ENCODE measurements at places on chromosomes 12 and 14. TPM values are rescaled to one million over a fixed set of nuclear protein-coding genes. Genes with fewer than 3 reads are reported as not detected.

DDX54 gene
- total RNA-seq: 96.2 TPM

DNA sequence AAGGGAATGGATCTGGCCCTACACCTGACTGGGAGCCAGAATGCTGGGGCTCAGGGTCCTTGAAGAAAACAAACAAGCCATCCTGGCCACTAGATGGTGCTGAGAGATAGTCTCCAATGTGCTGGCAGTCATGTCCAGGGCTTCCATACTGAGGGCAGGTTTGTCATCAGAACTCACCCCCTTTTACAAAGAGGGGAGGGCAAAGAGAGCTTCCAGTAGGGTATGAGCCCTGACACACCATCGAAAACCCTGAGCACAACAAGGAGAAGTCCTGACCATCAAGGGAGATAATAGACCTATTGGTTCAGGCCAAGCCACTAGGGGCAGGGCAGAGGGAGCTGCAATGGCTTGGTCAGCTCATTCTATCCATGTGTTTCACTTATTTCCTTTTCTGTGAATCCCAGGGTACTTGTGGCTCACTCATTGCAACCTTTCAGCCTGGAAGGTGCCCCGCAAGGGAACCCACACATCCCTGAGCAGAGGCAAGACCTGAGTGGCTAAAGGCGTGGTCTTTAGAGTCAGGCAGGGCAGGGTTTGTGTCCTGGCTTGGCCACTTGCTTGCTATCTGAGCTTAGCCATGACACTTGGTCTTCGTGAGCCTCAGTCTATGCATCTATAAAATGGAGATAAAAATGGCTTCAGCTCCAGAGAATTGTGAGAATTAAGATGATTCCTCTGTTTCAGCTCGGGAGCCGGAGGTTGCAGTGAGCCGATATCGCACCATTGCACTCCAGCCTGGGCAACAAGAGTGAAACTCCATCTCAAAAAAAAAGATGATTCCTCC, 6.2 kb upstream of the PLEKHH1 start:
- DNase-seq: no peak

GRCh38 chr12:45582986-45583659, 146.4 kb upstream of the ARID2 start:
- no peak for DNase-seq

SLC25A47 gene
- 0.23 TPM for total RNA-seq

GRCh38 chr12:129064209-129064855, 211.1 kb downstream of the GLT1D1 start:
- no peak for DNase-seq

DNA sequence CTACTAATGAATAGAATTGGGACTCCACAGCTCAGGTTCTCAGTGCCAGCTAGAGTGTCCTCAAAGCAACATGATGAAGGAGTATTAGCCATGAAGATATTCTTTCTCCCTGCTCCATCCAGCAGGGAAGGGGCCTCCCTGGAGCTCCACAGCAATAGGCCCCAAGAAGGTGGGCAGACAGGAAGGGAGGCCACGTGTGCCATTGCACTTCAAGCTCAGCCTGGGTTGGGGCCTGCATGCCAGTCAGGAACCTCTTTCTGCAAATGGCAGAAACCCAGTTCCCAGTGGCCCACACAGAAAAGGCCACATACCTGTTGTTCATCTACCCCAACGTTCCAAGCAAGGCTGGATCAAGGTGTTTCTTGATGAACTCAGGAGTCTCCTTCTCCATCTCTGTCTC, 357.5 kb upstream of the SFSWAP start:
- DNase-seq: no peak

FGD6 gene
- total RNA-seq: 1.8 TPM

P2RX4 gene
- 15.5 TPM for total RNA-seq

DNA sequence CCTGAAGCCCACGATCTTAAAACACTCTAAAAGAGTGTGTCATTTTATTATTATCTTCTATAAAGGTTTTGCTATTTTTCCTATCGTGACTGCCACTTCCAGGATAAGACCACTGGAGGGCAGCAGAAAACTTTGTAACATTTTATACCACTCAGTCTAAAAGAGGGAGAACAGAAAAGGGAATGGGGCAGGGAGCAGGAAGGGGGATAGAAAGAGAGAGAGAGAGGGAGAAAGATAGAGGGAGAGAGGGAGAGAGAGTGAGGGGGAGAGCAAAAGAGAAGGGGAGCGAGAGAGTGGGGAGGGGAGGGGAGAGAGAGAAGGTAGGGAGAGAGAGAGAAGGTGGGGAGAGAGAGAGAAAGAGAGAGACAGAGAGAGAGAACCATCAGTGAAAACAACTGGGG, 2.0 kb upstream of the ART4 start:
- peak; percentile 35 for DNase-seq

PDZRN4 gene
- not detected for total RNA-seq

GRCh38 chr12:56258068-56258819, at the start of gene ANKRD52:
Gene ANKRD52 (minus strand): TSS chr12:56258384. CDS start chr12:56258269, 115 bp downstream.
- peak; percentile 89 for DNase-seq

- DNase-seq: no peak
Measured at GRCh38 chr12:107955966-107956643, 173.0 kb upstream of the WSCD2 start.

GRCh38 chr12:98260276-98260675, 255.1 kb upstream of the TMPO start:
- no peak for DNase-seq

GRCh38 chr14:73289729-73290128, 52.4 kb downstream of the PAPLN start:
- DNase-seq: no peak

DNA sequence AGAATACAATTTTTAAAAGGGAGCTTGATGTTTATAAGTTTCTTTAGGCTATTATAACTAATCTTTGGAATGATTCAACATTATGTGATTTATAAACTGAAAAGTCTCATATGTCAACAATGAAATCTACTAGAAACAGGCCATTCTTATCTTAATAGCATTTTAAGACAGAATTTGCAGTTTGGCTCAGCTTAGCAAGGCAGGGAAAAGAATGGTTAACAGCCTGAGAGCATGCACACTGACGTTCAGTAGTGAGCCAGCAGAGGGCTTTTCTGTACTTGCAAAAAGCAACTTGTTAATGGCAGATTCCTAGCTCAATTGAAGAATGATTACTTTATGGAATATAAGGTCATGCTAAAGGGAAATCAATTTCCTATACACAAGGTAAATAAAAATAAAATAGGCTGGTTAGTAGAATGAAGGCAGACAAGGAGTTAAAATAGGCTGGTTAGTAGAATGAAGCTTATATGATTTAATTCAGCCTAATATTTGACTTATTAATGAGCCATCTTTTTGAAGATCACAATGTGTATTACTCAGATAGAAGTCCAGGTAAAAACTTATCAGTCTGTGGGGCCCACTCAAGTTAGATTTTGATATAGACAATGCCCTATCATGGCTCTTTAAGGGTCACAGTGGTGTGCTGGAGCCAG, 95.9 kb downstream of the OTOGL start:
- DNase-seq: no peak

DNA sequence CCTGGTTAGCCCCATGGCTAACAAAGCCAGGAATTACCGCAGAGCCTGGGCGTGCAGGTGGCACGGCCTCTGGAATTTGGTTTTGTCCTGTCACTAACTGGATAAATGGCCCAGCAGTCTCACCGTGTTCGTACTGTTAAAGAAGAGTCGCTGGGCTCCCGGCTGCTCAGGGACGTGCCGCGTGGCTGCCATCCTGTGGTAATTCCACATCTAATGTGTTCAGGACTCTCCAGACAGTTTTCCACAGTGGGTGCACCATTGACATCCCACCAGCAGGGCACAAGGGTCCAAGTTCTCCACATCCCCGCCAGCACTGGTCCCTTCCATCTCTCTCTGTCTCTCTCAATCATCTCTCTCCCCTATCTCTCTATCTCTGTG, 19.6 kb downstream of the NOC4L start:
- DNase-seq: no peak

GRCh38 chr14:60637479-60638315, 11.6 kb downstream of the SIX1 start:
- DNase-seq: no peak

GRCh38 chr14:53516261-53516774, 363.2 kb upstream of the DDHD1 start:
- no peak for DNase-seq

GRCh38 chr14:103593577-103593976, 30.8 kb downstream of the COA8 start:
- DNase-seq: no peak

CISTR gene
- not detected for total RNA-seq

- DNase-seq: no peak
Measured at GRCh38 chr12:10553148-10553547, 47.5 kb downstream of the EIF2S3B start.

TIMM9 gene
- total RNA-seq: 27.8 TPM

CD69 gene
- total RNA-seq: 91.1 TPM

LPAR5 gene
- 2.8 TPM for total RNA-seq

DNA sequence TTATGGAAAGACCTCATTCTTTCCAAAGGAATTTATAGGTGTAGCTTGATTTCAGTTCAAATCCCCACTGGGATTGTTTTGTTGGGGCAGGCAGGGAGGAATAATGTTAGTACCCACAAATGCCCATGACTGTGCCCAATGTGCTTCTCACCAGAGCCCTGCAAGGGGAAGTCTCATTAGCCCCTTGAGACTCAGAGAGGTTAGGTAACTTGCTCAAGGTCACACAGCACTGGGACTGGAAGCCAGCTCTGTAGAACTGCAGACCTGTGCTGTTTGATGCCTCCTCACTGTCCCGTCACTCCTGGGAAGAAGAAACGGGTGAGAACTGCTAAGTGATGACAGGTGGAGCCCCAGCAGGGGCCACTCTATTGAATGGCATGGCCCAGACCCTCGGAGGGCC, 8.9 kb downstream of the ANKRD9 start:
- no peak for DNase-seq

DNA sequence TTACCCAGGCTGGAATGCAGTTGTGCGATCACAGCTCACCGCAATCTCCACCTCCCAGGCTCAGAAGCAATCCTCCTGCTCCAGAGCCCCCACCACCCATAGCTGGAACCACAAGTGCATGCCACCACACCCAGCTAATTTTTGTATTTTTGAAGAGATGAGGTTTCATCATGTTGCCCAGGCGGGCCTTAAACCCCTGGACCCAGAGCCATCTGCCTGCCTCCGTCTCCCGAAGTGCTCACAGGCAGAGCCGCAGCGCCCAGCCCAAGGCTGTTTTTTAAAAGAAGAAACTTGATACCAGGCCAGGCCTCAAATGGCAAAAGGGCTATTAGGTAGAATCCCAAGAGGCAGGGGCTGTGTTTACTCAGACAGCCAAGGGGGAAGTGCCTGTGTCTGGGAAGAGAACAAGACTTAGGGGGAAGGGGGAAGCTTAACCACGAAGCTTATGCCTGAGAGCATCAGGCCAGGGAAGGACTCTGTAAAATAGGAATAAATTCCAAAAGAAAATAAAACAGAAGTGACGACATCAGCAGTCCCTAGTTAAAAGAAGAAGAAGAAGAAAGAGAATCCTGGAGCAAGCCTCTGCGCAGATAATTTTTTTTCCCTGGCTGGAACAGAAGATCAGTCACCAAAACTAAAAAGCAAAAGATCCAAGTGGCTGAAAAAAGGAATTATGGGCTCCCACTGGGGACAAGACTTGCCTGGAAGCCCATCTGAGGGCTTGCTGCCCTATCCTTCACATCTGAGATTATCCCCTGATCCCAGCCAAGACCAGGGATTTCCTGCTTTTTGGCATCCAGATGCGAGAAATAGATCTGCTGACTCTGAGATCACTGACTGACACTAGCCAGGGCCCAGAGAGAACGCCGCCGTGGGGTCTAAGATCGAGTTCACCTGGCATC, 170.5 kb downstream of the NDUFA12 start:
- no peak for DNase-seq
